ENCODE measurements at places on chromosomes 13 and 19.
A peak's percentile ranks its signal among the peaks of the same experiment; 100 is the strongest.

DNA sequence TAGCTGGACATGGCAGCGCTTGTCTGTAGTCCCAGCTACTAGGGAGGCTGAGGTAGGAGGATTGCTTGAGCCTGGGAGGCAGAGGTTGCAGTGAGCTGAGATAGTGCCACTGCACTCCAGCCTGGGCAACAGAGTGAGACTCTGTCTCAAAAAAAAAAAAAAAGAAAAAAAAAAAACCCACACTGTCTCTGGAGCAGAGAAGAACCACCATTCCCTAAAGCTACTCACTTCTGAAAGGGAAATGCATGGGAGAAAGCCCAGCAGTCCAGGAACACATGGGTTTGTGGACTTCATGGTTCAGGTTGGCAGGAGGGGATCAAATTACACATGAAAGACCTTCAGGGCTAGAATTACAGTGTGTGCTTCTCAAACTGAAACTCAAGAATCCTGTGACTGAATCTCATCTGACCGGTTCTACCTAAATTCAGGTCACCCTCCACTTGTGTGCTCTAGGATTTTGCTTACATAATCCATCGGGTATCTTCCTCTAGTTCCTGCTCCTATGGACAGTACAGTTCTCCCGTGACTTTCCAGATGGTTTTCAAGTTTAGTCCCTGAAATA is 30.2 kb upstream of the CPB2 start:
- DNase-seq, result no peak

GRCh38 chr19:47247308-47247990 is 8.9 kb upstream of the CCDC9 start:
- DNase-seq, result peak; percentile 70

DNA sequence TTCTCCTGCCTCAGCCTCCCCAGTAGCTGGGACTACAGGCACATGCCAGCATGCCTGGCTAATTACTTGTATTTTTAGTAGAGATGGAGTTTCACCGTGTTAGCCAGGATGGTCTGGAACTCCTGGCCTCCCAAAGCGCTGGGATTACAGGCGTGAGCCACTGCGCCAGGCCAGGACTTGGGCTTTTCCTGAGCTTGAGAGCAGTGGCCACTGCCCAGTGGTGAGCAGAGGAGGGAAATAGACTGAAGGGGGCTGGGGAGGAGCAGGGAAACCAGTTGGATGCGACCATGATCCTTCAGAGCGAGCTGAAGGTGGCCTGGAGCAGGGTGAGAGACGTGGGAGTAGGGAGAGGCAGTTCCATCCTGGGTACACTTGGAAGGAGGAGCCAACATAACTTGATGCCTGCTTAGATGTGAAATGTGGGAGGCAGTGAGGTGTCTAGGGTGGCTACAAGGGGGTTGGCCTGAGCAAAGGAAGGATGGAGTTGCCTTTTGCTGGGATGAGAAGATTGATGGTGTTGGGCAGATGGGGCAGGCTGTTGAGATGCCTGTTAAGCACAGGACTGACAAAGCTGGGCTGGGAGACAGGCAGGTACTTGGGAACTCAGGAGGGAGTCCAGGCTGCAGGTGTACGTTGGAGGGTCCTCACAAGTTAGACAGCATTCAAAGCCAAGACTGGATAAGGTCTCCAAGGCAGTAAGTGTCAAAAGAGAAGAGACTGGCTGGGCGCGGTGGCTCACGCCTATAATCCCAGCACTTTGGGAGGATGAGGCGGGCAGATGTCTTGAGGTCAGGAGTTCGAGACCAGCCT is 31.8 kb downstream of the KCTD15 start:
- DNase-seq, result peak; percentile 17

DNA sequence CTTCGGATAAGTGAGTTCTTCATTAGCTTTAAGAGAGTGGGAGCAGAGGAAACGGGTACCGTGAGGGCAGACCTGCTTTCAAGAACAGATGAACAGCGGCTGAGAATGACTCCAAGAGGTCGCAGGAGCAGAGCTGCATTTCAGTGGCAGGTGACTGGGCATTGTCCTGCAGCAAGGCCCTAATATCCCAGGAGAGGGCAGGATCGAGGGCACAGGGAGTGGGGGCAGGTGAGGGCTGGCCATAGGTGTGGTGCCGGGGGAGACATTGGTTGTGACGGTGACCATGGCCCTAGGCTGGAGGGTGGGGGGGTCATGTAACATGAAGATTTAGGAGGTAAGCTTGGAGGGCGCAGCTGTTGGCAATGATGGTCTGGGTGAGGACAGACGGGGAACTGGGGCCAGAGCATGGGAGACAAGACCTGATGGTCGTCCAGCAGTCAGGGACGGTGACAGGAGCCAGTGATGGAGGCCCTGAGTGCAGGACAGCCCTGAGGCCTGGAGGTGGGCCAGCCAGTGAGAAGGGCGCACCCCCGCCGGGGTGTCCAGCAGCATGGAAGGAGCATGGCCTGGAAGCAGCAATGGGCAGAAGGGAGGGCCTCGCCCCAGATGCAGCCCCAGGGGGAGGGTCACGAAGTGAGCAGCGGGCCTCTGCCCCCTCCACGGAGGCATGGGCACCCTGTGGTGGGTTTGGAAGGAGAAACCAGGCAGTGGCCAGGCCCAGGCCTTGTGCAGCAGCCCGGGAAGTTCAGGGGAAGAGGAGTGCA is 29.2 kb upstream of the LAMP1 start:
- DNase-seq, result no peak
